ENCODE measurements at places on chromosomes 2 and 18.

DNA sequence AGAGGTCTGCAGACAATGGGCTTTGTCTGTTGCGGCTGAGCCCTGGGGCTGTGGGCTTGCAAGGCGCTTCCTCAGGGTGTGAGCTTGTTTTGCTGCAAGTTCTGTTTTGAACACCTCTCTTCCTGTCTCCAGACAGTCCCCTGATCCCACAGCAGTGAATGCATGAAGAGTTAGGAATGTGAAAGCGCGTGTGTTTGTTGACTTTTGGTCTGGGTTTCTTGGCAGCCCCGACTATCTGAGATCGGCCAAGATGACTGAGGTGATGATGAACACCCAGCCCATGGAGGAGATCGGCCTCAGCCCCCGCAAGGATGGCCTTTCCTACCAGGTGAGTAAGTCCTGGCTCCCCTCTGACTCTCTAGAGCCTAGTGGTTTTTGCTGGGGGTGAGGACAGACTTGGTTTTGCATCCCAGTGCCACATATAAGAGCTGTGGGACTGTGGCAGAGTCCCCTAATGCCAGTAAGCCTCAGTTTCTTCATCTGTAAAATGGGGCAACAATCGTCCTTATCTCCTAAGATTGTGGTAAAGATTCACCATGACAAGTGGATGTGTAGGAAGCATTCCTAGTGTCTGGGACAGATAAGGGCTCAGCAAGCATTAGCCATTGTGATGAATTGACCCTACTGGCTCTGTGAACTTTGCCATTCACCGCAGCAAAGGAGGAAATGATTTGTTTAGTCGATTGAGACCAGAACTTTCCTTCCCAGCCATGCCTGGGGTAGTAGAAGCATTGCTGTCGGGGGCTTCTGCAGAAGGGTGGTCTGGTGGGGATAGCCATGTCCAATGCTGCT lies 3.0 kb downstream of the LBH start:
- no peak for DNase-seq

DNA sequence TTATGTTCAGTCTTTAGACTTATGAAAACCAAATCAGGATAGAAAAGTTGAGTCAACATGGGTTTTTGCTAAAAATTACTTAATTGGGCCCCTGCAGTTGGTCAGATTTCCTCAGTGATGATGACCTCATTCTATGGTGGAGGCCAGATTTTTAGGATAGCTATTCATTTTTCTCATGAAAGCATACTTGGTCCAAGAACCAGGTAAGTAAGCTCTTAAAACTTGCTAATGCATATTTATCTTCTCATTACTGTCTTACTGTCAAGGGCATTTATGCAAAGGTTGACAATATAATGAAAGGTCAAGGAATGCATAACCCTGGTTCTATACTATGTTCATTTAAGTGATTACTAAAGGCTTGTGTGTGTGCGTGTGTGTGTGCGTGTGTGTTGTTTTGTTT lies 650.6 kb downstream of the SATB2 start:
- no peak for DNase-seq

DNA sequence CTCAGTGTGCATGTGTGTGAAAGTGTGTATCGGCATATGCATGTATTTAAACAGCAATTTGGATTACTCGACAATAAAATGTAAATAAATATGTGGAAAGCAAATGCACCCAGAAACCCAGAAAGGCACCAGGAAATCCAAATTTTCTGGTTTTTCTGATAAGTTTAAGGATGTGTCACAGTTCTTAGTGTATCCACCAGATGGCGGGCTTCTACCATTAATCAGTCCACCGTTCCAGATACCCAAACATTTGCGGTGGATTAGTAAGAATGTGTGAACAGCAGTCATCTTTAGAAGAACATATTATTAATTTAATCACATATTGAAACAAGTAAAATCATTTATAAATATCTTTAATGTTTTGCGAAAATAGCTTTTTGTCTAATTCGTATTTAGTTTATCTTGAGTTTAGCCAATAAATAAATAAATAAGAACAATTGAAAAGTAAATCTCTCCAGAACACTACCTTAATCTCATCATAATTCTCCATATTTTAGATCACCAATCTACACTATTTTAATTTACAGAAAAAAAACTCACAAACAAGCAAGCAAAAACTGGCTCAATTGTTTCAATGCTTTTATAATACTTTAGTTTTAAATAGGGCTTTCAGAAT lies 298.9 kb downstream of the DSEL start:
- peak; percentile 32 for DNase-seq

DNA sequence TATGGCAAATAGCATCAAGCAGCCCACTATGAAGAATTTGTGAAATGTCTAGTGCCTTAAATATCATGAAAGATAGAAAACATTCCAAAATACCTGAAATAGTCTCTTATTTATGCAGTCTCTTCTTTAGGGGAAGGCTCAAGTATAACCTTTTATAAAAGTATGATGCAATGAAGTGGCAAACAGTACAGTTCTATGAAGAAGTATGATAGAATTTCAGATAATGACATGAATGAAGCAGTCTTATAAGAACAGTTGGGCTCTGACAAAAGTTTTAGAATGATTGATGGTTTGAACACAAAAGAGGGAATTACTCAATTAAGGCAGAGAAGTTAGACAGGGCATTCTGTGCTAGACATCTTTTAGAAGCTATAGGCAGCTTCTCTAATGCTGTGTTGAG lies 1791.8 kb upstream of the PIK3C3 start:
- no peak for DNase-seq

GRCh38 chr2:15158532-15158931 lies 402.6 kb downstream of the NBAS start:
- DNase-seq, result no peak

- DNase-seq, result no peak
Measured at GRCh38 chr2:225004597-225004996, 37.7 kb downstream of the DOCK10 start.

DNA sequence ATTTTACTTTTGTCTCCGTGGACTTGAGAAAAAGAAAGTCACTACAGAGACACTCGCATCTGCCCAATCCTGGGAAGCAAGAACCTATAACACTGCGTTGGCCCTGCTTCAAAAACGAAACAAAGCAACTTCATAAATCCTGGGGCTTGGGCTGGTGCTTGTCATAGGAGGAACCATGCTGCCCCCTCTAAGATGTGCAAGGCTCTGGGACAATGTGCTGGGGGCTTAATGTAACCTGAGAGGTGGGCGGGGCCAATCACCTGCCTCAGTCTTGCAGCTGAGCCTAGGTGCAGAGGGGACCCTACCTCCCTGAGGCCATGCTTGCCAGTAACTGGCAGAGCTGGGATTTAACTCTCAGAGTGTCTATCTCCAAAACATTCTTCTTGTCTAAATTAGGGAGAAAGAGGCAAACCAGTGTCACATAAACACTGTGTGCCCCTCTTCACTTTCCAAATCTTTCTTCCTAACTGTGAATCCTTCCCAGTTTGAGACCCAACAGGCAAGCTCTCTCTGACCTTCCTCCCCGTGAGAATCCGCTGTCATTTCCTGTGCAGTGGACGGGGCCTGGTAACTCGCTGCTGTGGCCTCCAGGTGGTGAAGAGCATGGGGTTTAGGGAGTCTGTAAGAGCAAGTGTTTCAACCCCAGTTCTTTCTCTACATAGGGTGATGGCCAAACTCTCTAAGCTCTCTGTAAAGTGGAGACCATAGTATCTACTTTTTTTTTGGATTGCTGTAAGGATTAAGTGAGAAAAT lies 115.1 kb downstream of the ACKR3 start:
- no peak for DNase-seq
